ENCODE measurements at places on chromosomes 16 and 17. TPM values are rescaled to one million over a fixed set of nuclear protein-coding genes. Genes with fewer than 3 reads are reported as not detected.

The B3GNT9 gene
- total RNA-seq: 11.4 TPM

The TSPAN10 gene
- 0.74 TPM for total RNA-seq

The BEAN1 gene
- not detected for total RNA-seq

The GNAO1 gene
- 0.09 TPM for total RNA-seq

The WFDC1 gene
- 0.14 TPM for total RNA-seq

The CSH1 gene
- total RNA-seq: not detected

The SLC38A8 gene
- not detected for total RNA-seq

The SLC16A6 gene
- total RNA-seq: 2.5 TPM

The RNFT1 gene
- total RNA-seq: 9.3 TPM

The SLC5A11 gene
- not detected for total RNA-seq

The LPO gene
- total RNA-seq: not detected

The GRAPL gene
- not detected for total RNA-seq

The ZNF597 gene
- total RNA-seq: 1.8 TPM

The CCL4L2 gene
- total RNA-seq: not detected

The ZSCAN10 gene
- not detected for total RNA-seq

The C16orf54 gene
- not detected for total RNA-seq
